HCT116 (cell line): ENCODE measurements at places on chromosomes 12 and 14. TPM values are rescaled to one million over a fixed set of nuclear protein-coding genes. Genes with fewer than 3 reads are reported as not detected.

DNA sequence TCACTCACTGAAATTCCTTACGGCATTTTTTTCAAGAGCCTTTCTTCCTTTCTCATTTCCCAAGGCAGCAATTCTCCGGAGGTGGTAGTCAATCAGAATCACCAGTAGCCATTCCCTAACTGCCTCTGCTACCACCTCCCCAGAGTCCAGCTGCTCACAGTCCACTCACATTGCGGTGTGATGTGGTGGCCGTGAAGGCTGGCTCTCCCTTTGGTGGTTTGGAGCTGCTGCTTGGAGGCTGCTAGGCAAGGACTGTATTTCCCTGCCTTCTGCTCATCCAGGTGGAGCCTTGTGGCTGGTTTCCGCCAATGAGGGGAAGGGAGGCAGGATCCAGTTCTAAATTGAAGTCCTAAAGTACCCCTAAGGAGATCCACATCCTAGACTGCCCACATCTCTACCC is 222.0 kb downstream of the ANO2 start:
- H3K4me3 ChIP-seq, result no peak overlapping the region
- H3K27ac ChIP-seq, result no peak overlapping the region
- DNase-seq, result no peak
- H3K27me3 ChIP-seq, result peaks cover 22% of the 10 kb centered on the region
- H3K4me1 ChIP-seq, result no peaks in the 10 kb centered on the region

DNA sequence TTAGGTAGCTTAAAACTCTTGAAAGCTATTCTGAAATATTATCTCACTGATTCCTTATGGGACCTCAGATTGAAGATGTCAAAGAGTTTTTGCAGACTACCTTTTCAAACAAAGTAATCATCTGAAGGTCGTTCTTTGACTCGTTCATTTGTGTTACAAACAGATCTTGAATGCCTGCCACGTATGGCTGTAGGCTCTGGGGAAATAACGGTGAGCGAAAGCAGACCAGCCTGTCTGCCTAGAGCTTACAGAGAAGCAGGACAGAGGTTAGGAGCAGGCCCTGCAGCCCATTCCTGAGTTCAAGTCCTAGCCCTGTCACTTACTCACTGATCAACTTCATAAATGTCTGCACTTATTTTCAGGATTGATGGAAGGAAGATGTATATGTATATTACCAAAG is 83.6 kb downstream of the FLRT2 start:
- no peaks in the 10 kb centered on the region for H3K27me3 ChIP-seq
- H3K36me3 ChIP-seq, result no peaks in the 10 kb centered on the region
- no peak for DNase-seq
- no peak overlapping the region for H3K4me3 ChIP-seq
- no peak overlapping the region for H3K27ac ChIP-seq

The CIROP gene
- not detected for total RNA-seq

DNA sequence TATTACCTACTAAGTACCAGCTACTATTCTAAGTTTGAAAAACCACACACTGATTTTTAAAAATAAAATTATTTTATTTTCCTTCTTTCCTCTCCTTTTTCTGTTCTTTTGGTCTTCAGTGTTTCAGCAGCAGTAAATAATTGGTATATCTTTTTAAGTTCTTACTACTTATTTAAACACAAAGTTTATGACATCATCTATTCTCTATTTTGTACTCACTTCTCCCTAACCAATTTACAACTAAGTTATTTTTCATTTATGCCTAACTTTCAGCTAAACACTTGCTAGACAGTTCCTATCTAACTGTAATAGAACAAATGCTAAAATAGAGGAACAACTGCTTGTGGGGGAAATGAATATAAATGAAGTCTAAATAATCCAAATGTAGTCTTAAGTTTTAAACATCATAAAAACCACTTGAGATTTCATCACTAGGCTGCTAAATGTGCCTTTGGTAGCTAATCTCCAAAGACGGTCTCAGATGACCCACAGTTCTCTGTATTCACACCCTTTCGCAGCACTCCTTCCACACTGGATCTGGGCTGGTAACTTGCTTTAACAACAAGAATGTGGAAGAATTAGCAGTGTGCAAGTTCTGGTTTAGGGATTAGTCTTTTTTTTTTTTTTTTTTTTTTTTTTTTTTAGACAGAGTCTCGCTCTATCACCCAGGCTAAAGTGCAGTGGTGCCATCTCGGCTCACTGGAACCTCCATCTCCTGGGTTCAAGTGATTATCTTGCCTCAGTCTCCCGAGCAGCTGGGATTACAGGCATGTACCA is 41.0 kb downstream of the TFCP2 start:
- no peaks in the 10 kb centered on the region for H3K27me3 ChIP-seq
- no peak overlapping the region for H3K4me3 ChIP-seq
- H3K36me3 ChIP-seq, result no peaks in the 10 kb centered on the region
- H3K27ac ChIP-seq, result no peak overlapping the region
- peaks cover 18% of the 10 kb centered on the region for H3K4me1 ChIP-seq
- DNase-seq, result no peak

GRCh38 chr12:93734784-93735183 is 57.6 kb downstream of the CRADD start:
- H3K4me3 ChIP-seq, result no peak overlapping the region
- H3K4me1 ChIP-seq, result no peaks in the 10 kb centered on the region
- H3K27ac ChIP-seq, result no peak overlapping the region
- H3K27me3 ChIP-seq, result no peaks in the 10 kb centered on the region

The KCNK13 gene
- total RNA-seq, result 2.2 TPM
